ENCODE measurements at places on chromosomes 1 and 21.
A peak's percentile ranks its signal among the peaks of the same experiment; 100 is the strongest.

GRCh38 chr1:165353731-165354671 is 2.5 kb downstream of the LMX1A start:
- no peak for DNase-seq

GRCh38 chr1:46284058-46284457 is 19.4 kb downstream of the LRRC41 start:
- DNase-seq = no peak

DNA sequence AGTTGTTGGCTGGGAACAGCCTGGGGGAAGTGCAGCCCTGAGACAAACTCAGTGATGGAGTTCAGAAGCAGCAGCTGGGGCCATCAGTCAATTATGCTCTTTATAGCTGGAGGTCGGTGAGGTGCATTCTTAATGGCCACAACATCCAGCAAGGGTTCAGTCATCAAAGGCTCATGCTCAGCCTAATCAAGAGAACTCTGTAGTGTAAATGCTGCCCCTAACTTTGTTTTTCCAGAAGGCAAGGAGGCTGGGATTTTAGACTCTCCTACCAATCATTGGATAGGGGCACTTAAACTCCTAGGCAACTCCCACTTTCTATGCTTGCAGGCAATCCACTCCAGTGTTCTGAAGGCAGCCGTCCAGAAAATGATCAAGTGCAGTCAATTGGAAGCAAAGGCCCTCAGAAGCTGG is 15.0 kb upstream of the RGS4 start:
- DNase-seq = no peak

DNA sequence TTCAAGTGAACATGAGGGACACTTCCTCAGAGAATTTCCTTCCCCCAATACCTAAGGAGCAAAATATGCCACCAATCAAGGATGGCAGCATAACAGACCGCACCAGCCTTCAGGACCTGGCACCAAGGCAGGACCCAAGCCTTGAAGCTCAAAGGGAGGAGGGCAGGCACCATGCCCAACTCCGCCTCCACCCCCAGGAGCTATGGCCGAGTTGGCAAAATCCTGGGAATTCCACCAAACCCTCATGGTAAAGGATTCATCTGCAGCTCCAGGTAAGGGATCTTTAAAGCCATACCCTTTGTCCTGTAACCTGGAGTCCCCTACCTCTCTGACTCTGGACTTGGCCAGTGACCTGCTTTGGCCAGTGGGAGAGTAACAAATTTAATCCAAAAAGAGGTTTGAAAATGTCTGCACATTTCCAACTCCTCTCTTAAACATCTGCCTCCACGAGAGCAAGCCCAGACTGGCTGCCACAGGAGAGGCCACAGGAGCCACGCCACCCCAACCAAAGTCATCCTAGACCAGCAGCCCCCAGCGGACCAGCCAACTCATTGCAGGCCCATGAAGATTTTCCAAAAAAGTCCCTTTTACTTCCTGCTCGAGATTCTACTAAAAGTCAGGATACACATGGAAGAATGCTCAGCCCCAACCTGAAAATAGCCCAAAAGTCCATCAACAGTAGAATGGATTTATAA is 41.9 kb downstream of the NPHP4 start:
- DNase-seq = no peak

DNA sequence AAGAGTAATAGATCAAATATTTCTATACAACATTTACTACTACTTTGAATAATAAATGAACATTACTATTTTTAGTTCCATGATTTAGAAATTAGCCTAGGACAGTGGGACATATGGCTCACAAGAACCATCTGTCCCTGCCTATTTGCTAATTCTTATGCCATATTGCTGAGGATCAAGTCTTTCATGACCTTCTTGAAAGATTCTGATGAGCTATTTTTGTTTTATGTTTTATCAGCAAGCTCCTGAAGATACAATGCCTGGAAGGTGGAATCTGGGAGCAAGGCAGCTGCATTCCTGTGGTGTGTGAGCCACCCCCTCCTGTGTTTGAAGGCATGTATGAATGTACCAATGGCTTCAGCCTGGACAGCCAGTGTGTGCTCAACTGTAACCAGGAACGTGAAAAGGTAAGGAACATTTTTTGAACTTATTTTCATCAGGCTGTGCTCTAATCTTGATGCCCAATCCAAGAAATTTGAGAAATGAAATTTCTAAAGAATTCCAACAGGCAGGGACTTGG is 326.7 kb downstream of the PAPPA2 start:
- no peak for DNase-seq

DNA sequence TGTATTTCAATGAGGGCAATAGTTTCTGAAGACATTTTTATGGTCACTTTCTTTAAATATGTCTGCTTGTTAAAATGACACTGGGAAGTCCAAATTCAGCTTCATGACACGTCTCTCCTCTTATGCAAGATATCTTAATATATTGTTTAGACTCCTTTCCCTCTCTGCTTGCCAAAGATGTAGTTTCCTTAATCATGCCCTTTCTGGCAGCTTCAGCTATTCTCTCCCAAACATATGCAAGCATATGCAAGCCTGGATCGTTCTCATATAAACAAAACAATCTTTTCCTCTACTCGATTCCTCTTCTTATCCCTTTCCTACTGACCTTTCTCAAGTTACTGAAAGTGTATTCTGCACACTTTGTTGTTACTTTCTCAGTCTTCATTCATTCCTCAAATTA is 372.2 kb downstream of the PTBP2 start:
- DNase-seq = peak; percentile 61

GRCh38 chr1:51058858-51059257 is 43.2 kb upstream of the C1orf185 start:
- DNase-seq = peak; percentile 50

DNA sequence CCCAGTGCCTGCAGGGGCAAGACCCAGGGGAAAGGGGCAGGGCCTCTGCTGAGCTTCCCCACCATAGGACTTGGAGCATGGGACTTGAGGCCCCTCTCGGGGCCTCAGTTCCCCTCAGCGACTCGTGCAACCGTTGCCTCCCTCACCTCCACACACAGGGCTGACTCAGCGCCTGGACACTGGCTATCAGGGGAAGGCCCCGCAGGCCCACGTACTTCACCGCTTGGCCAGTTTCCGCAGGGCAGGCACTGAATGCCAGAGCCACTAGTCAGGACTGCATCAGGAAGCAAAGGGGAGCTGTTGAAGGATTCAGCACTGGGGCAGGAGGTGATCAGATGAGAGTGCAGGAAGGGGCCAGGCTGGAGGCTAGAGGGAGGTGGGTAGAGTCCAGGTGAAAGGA is 15.5 kb upstream of the FAM131C start:
- DNase-seq = peak; percentile 79

DNA sequence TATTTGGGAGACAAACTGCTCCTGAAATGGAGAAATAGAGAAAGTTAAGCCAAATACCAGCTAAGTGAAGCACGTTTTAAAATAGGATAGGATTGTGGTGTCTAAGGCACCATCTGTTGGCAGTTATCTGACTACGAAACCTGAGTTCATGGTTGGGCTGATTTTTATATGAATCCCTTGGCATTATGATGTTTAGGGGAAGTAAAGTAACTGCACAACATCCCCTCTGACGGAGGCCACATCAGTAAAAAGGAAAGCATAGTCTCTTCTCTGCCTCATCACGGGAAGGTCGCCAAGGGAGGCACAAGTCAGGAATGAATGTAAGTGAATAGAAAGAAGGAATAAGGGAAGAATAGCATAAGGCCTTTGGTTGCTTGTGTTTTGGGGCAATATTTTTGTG is 128.0 kb downstream of the PRRX1 start:
- peak; percentile 41 for DNase-seq

DNA sequence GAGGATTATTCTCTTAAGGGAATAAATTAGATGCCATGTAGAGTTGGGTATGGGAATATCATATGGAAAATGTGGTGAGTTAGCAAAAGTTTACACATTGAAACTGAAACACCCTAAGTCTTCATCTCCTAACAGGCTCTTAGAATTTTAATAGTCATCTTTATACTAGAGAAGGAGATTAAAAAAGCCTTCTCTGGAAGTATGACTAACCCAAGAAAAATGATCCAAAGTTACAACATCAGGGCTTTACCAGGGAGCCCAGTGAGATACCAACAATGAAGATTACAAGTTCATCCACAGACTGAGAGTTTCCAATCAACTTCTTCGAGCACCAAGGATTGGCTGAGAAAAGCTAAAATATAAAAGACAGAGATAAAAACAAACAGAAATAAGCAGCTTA is 70.0 kb upstream of the KIAA0040 start:
- no peak for DNase-seq

GRCh38 chr1:22753481-22753971 is 42.9 kb downstream of the EPHB2 start:
- peak; percentile 67 for DNase-seq

DNA sequence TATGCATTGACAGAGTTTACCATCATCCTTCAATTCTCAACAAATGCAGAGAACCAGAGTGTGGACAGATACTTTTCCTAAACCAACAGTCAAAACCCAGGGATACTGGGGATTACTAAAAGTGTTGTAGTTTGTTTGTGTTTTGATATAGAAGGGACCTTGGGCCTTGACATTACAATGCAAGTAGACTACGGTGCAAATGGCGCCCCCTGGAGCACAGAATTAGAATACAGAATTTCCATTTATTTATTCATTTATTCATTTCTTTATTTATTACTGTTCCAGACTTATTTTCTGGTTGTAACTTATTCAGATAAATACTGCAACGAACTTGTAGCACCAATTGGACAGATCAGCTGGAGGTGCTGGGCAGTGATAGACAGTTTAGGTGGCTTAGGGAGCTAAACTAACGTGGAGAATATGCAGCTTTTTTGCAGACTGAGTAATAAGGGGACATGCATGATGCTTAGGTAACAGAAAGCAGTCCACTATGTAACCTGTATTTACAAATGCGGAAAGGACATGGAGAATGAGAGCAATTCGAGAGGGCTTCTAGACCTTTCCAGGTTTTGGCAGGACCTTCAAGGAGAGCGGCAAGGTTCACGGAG is 42.6 kb downstream of the KIRREL1 start:
- DNase-seq = peak; percentile 39

DNA sequence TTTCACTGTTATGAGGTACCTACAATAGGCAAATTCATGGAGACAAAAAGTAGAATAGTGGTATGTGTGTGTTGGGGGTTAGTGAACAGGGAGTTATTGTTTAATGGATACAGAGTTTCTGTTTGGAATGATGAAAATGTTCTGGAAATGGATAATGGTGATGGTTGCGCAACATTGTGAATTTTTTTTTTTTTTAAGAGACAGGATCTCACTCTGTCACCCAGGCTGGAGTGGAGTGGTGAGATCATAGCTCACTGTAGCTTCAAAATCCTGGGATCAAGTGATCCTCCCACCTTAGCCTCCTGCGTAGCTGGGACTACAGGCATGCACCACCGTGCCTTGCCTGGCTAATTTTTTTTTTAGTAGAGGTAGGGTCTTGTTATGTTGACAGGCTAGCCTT is 34.5 kb upstream of the TRABD2B start:
- DNase-seq = no peak

GRCh38 chr1:212966616-212967015 is 16.3 kb downstream of the VASH2 start:
- no peak for DNase-seq

DNA sequence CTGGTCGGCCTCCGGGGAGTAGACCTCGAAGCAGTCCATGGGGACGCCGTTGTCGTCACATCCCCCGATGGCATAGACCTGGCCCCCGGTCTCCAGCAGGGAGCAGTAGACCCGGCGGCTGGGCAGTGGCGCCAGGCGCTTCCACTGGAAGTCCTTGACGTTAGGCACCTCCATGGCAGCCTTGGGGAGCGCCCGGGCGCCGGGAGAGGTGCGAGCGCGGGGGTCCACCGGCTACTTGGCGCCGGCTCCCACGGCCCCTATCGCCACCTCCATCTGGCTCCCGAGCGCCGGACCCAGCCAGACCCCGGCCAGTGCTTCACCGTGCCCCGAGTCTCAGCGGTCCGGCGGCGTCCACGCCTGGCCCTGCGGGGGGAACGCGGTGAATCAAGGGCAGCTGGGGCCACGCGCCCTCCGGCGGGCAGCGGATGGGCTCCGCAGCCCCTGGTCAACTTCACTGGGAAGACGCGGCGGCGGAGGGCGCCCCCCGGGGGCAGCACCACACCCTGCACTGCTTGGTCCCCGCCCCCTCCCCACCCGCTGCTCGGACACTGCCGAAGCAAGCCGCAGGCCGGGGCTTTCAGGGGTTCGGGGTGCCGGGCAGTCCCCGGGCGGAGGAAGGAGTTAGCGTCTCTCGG is 13.2 kb downstream of the KLHDC8A start:
- DNase-seq = no peak

DNA sequence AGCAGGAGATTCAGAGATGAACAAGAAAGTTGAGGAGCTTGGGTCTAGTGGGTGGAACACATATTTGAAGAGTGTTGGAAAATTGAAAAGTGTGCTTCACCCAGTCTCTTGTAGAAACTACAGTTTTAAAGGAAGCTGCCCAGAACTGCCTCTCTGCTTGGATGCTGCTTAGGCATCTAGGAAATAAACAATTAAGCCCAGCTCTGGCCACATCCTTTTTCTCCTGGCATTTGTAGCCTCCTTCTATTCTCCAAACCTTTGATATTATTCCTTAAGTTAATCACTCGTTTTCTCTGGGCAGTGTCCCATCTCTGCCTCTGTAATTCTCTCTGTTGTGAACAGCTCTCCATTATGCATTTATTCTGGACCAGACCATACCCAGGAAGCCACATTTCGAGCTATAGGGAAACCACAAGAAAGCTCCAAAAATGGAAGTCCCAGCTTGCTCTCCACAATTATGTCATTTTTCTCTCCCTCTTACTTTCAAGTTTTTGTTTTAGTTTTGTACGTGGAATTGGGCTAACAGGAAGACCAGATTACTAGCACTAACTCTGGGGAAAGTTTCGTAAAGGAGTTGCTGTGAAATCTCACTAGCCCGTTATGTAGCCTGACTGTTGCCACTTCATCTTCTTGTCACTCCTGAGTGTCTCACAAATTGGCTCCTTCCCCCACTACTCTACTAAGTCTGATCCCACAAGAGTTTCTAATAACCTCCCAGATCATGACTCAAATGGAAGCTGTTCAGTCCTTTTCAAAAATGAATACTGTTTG is 102.2 kb downstream of the NTMT2 start:
- no peak for DNase-seq

DNA sequence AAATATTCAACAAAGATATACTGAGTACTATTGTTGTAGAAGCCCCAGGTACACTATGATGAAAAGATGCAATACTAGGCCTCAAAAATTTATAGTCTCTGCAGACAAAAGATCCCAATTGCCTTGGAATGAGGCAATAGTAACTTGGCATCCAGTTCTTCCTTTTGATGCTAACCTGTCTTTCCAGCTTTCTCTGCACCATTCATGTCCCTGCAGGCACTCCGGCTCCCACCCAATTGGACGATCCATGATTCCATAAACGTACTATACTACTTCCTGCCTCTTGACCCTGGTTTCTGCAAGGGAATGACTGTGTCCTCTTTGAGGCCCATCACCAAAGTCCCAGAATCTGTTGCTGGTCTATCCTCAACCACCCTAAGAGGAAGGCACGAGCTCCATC is 8.0 kb upstream of the TAGLN2 start:
- DNase-seq = no peak

Data from HFFc6 (cell line).